ENCODE measurements at places on chromosomes 1 and 21.

- no peak for ATAC-seq
Measured at GRCh38 chr1:51535006-51535592, 16.0 kb upstream of the EPS15 start.

GRCh38 chr1:1295154-1295923, 12.4 kb downstream of the ACAP3 start:
- no peak for ATAC-seq

- ATAC-seq: no peak
Measured at GRCh38 chr1:214021321-214021720, 33.5 kb downstream of the PROX1 start.

DNA sequence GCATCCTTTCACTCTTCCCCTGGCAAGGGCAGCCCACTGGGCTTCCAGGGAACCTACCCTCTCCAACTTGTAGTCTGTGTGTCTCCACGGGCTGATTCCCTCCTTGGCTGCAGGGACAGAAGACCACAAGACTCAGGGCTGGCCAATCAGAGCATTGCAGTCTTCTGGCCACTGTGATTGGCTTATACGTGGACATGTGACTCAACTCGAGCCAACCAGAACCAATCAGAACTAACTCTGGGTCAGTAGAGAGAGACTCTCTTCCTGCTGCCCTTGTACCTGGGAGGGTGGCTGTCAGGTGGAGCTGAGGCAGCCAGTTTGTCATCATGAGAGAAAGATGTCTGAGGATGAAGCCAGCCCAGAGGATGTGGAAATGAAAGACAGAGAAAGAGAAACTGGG, 64.0 kb downstream of the DHRS3 start:
- ATAC-seq: no peak

- ATAC-seq: no peak
Measured at GRCh38 chr21:44521928-44522752, 17.9 kb downstream of the KRTAP10-1 start.

Measured in activated CD4-positive, CD25-positive, alpha-beta regulatory T cell treated with anti-CD3 and anti-CD28 coated beads, Interleukin-2, amount 50 U/mL, for 24 hours (primary cell).